Activated T-cell treated with anti-CD3 and anti-CD28 coated beads, Interleukin-2, amount 50 U/mL, for 4 hours (primary cell): ENCODE measurements at places on chromosomes 6 and 20. TPM values are rescaled to one million over a fixed set of nuclear protein-coding genes. Genes with fewer than 3 reads are reported as not detected.

Gene PPP1R16B
- 160 TPM for total RNA-seq

Gene ADGRF5
- total RNA-seq, result 0.11 TPM

Gene TULP1
- total RNA-seq, result not detected

Gene PACRG
- not detected for total RNA-seq

Gene ETV7
- total RNA-seq, result 4.9 TPM

Gene RAMACL
- total RNA-seq, result 4.6 TPM

Gene MACROD2
- total RNA-seq, result not detected

Gene CALHM5
- not detected for total RNA-seq

Gene MDFI
- not detected for total RNA-seq

Gene GPR63
- 0.57 TPM for total RNA-seq

Gene DDX39B
- 667 TPM for total RNA-seq

Gene OOEP
- total RNA-seq, result 0.38 TPM

Gene CLIC5
- total RNA-seq, result 1.6 TPM

Gene FRS3
- total RNA-seq, result 7.4 TPM

Gene C6orf163
- 1.0 TPM for total RNA-seq

GRCh38 chr6:19836799-19837510, at the start of gene ID4:
ID4 (plus strand) TSS chr6:19837370; CDS start chr6:19837755, 385 bp downstream.
- DNase-seq, result no peak

DNA sequence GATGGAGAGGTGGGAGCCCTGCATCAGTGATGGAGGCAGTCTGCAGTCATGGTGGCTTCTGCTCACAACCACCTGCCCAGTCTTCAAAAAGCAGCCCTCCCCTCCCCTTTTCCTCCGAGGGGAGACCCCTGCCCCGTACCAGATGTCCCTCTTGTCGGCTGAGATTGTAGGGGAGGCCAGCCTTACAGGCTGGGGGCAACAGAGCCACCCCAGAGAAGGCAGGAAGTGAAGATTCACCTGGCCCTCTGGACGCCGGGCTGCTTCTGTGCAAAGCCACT, 4.5 kb downstream of the TNFRSF6B start:
- no peak for DNase-seq

- no peak for DNase-seq
Measured at GRCh38 chr20:41366546-41367392, at the start of gene EMILIN3. EMILIN3 (minus strand) TSS chr20:41366818; CDS start chr20:41366634, 184 bp downstream.

GRCh38 chr6:168992446-168993144, 261.1 kb downstream of the THBS2 start:
- DNase-seq, result no peak

- no peak for DNase-seq
Measured at GRCh38 chr20:20743511-20744169, 31.2 kb upstream of the RALGAPA2 start.

GRCh38 chr6:53691252-53691651, 25.7 kb upstream of the KLHL31 start:
- DNase-seq, result no peak

DNA sequence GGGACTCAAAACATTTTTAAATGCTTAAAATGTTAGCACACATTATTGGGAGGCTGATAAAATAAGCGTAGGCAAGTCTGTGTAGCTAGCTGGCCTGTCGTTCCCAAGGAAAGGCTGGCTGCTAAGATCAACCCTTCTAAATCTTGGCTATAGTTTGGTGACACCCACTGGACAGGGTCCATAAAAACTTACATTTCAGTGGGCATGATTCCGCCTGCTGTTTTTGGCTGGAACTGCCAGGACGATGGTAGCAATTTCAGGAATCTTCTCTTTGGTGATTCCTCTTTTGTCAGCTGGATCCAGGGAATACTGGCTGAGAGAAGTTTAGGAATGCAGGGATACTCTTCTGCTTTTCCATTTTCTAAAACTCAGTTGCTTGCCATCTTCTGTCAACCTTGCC, 162.2 kb downstream of the NKAIN2 start:
- DNase-seq, result no peak

DNA sequence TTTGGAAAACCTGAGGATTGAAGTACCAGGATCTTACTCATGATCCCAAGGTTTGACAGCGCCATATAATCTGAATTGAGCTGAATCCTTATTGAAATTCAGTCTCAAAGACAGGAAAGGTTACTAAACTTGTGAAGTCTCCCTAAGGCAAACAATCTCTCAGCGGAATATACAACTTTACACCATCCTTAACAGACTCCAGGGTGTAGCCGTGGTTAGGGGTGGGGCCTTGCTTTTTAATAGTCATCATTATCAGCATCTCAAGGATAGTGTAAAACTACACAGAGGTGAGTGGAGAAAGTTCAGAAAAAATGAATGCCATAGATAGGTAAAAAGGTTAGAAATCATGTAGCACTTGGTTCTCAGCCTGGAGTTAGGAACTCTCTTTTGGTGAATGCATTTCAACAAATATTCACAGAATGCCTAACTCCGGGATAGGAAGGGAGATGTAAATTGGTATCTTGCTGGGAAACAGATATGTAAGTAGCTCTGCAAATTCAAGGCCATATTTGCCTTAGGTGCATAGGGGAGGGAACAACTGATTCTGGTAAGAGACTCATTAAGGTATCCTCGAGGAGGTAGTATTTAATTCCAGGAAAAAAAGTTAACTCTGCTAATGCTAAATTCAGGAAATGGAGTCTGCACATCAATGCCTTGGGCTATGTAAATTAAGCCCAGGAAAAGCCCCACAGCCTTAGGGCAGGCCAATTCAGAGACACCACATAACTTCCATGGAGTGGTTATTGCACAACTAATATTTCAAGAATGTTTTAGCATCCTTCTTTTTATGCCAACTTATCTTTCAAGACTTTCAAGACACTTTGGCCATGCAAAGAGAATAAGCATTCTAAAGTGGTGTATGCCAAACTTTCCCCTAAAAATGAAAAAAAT, 61.6 kb downstream of the SNAP25 start:
- DNase-seq, result no peak

- DNase-seq, result no peak
Measured at GRCh38 chr20:44866703-44867335, 18.7 kb upstream of the YWHAB start.

DNA sequence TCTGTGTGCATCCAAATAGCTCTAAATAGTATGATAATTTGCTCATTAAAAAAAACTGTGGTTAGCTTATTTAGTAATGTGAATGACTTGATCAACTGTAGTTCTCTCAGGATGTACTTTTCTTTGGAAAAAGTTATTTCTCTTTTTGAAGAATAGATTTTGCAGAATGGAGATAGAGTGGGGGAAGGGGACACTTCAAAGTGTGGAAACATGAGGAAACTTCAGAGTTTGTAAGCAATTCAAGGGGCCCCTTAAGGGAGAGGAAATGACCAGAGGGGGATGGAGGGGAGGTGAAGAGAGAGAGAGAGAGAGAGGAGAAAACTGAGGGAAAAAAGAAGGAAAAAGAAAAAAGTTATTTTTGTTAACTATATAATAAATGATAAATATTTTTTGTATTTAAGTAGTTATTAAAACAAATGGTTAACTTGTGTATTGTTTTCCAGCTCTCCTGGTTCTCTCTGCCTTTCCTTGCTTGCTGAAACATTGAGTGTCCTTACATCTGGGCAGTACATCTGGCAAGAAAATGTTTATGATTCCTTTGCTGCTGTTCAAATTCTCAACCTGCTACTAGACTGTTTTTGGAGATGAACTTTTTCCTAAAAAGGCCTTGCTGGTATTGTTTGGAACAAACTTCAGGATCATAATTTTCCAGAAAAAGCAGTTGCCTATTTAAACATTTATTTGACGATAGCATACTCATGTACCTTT, 497.5 kb upstream of the CITED2 start:
- DNase-seq, result no peak

DNA sequence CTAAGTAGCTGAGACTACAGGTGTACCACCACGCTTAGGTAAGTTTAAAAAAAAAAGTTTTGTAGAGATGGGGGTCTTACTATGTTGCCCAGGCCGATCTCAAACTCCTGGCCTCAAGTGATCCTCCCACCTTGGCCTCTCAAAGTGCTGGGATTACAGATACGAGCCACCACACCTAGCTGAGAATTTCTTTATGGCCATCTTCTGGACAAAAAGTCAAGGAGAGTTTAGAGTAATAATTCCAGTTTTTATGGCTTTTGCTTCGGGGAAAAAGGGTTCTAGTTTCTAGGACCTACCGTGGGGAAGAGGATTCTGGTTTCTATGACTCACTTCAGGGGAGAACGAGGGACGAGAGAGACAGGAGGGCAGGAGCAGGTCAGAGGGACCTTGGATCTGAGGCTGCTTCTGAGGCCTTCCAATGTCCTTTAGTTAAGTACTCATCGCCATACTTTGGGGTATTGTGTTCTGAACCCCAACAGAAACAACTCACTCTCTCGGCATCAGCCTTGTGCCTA, 69.3 kb upstream of the IER3 start:
- DNase-seq, result no peak

DNA sequence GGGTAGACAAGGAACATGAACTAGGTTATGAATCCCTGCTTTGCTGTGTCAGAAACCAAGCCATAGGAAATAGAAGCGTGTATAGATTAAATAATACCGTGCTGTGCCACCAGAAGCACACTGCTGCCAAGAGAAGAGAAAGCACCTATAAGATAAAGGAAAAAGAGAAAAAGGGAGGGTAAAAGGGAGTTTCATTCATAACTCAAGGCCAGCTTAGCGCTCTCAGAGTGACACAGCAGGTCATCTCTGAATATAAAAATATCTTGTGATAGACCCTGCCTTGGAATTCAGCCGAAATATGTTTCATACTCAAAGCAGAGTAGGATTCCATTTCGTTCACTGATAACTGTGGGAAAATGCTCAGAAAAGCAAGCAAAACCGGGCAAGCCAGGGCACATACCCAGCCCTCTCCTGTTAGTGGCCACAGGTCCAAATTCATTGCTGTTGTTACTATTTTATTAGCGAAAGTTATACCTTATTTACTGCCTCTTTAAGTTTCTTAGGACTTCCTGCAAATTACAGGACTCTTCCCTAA, 8.7 kb downstream of the JAG1 start:
- no peak for DNase-seq

GRCh38 chr20:50215926-50216325, 25.3 kb downstream of the CEBPB start:
- DNase-seq, result no peak

- DNase-seq, result no peak
Measured at GRCh38 chr6:31076611-31077010, 35.8 kb downstream of the C6orf15 start.

DNA sequence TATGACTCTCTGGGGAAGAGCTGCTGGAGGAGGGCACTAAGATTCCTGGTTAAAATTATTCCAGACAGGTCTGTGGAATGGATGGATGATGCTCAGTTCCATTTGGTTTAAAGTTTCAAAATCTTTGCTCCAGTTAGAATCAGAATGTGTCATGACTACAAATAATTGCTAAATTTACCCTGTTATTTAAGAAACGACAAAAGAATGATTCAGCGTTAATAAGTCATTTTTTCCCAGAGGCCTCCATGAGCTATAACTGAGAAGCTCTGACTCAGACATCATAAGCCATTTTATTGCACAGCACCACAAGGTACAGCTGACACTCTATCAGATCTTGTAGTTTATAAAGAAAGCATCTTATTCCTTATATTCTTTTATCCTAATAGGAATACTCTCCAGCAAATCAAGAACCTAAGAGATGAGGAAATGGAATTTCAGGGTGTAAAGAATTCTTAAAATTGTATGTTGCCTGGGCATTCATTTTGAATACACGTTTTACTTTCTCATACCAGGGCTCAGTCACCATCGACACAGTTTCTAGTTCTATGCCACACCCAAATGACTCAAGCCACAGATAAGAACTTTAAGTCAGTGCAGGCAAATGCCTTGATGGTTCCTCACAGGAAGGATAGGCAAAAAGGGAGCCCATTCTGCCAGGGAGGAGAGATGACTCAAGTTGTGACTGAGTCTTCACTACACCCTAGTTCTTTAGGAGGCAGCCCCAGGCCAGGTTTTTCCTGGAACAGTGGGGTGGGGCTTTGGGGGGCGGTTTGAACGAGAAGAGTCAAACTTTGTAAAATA, 636.0 kb downstream of the MMUT start:
- DNase-seq, result no peak

DNA sequence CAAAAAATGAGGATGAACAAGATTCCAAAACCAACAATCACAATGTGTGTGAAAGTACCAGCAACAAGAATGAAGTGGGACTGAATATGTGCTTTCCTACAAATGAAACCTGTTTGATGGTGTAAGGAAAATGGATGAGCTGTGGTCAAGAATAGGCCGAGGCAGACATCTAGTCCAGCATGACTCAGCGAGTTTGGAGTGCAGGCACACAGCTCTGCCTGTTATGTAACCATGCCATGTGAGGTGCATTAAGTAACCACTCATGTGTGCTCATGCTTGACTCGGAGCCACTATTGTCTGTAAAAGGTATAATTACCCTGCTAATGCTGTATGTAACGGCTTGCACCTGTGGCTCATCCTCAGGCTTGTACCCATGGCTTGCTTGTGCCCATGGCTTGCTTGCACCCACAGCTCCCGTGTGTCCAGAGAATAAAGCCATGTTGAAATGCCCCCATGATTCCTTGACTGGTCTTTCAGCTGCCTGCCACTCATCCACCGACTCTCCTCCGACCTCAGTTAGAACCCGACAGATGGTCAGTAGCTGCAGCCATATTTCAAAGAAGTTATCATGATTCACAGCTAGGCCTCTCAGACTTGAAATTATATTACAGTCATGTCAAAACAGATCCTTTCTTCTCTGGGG, 98.7 kb downstream of the BACH2 start:
- no peak for DNase-seq

DNA sequence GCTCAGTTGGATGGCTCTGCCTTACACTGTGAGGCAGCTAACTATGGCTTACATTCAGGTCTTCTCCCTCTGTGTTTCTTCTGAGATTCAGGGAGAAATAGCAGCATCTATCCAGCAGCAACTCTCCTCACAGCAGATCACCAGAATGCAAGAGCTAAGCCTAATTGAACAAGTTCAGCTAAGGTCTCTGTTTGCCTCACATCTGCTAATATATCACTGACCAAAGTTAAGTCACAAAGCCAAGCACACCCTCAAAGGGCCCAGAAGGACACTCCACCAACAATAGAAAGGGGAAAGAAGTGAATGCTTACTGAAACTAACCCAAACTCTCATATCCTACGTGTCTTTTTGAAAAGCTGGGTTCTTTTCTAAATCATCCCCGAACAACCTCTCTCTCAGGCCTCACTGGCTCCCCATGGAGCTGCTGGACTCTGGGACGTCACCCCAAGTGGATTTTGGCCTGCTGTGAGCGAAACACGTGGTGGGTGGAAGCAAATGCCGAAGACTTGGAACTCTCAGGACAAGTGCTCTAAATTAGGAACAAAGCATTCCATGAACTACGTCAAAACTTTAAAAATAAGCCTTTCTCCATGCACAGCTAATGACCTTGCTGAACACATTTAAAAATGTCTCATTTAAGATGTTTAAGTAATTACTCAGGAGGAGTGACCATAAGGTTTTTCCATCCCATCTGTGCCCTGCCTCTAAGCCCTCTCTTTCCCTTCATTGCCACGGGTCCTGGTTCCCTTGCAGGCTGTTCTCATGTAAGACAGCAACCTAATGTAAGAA, 167.5 kb upstream of the PLCB4 start:
- DNase-seq, result no peak

DNA sequence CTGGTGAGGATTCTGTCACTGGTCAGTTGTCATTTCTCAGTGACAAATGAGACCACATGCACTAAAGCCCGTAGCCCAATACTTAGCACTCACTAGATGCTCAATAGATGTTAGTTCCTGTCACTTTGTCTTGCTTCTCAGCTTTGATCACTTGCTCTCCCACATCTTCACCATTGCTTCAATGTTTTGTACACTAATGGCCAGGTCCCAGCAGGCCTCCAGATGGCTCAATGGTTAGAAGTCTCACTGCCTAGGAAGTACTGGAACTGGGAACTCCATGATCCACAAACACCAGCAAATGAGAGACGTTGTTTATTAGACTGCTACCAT, 502.8 kb upstream of the JARID2 start:
- no peak for DNase-seq

GRCh38 chr6:66731310-66731709, 1024.3 kb upstream of the EYS start:
- no peak for DNase-seq
